ENCODE measurements at places on chromosomes 7 and 10. TPM values are rescaled to one million over a fixed set of nuclear protein-coding genes. Genes with fewer than 3 reads are reported as not detected.

GRCh38 chr7:105831824-105832535 lies 44.4 kb downstream of the ATXN7L1 start:
- DNase-seq, result no peak

DNA sequence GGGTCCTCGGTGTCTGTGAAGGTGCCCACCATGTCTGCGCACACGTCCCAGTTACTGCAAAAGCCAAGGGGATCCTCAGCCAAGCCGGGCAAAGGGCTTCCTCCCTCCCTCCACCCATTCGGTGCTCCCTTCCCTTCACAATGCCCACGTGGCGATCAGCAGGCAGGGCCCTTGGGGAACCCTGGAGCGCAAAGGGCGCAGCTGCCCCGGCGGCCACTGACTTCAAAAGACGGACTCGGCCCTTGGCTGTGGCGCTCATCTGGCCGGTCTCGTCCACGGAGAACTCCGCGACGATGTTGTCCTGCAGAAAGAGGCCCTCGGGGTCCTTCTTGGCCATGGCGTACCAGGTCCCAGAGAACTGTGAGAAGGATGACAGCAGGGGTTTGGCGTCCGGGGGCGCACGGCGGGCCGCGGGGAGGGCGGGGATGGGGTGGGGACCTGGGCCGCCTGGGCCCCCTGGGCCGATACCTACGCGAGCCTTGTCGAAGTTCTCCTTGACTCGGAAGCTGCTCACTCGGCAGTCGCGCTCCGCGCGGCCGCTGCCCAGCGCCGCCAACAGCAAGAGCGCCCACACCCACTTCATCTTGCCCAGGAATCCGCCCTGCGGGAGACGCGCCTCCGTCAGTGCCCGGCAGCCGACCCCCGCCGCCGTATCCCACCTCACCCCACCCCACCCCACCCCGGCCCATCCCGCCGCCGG lies 439 bp downstream of the RBP4 start:
- DNase-seq, result peak; percentile 13

NME8 gene
- polyA plus RNA-seq, result not detected

GALNT11 gene
- 30.1 TPM for polyA plus RNA-seq

GRCh38 chr10:117186832-117187615 lies 10.3 kb upstream of the KCNK18 start:
- DNase-seq, result no peak

SPDYE1 gene
- polyA plus RNA-seq, result 1.6 TPM

GRCh38 chr10:124071141-124071540 lies 22.3 kb downstream of the CHST15 start:
- DNase-seq, result no peak

- no peak for DNase-seq
Observed at GRCh38 chr7:102925976-102926782, 13.4 kb downstream of the LRRC17 start.

DNA sequence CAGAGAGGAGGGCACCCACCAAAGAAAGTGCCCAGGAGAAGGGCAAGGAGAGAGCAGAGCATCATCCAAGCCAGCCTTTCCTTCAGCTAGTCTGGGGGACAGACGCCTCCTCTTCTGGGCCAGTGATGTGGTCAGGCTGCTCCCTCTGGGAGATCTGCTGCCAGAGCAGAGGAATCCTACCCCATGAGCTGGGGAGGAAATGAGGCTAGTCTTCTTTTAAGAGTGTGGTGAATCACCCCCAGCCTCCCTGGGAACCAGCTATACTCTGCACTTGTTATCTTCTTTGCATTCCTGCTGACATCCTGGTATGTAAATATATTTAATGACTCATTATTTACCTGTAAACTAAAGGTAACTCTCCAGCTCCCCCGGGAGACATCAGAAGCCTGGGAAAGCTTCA lies 41.6 kb upstream of the EPHB6 start:
- no peak for DNase-seq

- no peak for DNase-seq
Observed at GRCh38 chr7:118186501-118186900, 2.5 kb downstream of the LSM8 start.

TCERG1L gene
- polyA plus RNA-seq, result 0.22 TPM

DNA sequence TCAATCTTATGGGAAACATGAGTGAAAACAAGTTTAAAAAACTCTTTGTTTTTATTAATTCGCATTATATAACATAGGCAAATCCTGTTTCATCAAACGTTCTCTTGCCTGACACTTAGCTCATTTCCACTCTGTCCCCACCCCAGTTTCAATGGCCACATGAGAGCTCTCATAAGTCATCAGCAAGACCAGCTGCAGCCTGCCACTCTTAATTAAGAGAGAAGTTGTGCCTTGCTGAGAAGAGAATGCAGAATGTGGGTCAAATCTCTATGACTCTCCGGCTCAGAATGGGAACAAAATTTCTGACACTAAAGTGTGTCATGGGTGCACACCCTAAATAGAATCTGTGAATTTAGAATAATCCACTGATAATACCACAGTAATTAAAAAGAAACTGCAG lies 39.6 kb downstream of the ASAH2 start:
- DNase-seq, result no peak

BTBD16 gene
- polyA plus RNA-seq, result 0.13 TPM

DNA sequence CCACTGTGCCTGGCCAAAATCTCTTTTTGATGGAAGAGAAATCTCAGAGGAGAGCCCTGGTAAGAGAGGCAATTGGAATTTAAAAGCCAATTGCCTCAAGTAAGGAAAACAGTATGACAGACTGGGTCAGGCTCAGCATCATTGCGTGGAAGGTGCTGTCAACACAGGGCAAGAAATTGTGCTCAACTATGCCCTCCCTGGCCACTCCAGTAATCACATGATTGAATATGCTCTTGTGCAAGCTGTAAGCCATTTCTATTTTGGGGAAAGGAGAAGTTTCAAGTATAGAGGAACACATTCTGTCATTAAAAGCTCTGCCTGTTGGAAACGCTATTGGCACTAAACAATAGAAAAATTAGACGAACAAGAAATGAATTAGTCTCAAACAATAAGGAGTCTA lies 1127.7 kb downstream of the REEP3 start:
- DNase-seq, result peak; percentile 1

DNA sequence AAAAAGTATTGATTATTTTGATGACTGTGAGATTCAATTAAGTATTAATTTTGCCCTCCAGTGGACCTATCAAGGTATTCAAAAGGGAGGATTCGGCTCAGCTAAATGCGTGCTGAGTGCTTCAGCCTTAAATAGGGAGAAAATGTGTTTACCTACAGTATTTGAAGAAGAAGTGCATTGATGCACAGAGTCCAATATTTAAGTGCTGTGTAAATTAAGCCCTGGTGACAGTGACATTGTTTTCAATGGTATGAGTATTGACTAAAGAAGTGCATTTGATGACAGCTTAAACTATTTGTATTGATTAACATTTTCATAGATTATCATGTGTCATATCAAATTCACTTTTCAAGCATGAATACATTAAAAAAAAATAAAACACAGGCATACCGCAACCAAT lies 106.6 kb downstream of the POU6F2 start:
- no peak for DNase-seq

GRCh38 chr10:102517553-102517952 lies 13.8 kb downstream of the SUFU start:
- DNase-seq, result no peak

GRCh38 chr10:33306701-33307519 lies 27.6 kb downstream of the NRP1 start:
- no peak for DNase-seq

GRCh38 chr10:11874568-11875493 lies 51.7 kb downstream of the PROSER2 start:
- DNase-seq, result no peak

DNA sequence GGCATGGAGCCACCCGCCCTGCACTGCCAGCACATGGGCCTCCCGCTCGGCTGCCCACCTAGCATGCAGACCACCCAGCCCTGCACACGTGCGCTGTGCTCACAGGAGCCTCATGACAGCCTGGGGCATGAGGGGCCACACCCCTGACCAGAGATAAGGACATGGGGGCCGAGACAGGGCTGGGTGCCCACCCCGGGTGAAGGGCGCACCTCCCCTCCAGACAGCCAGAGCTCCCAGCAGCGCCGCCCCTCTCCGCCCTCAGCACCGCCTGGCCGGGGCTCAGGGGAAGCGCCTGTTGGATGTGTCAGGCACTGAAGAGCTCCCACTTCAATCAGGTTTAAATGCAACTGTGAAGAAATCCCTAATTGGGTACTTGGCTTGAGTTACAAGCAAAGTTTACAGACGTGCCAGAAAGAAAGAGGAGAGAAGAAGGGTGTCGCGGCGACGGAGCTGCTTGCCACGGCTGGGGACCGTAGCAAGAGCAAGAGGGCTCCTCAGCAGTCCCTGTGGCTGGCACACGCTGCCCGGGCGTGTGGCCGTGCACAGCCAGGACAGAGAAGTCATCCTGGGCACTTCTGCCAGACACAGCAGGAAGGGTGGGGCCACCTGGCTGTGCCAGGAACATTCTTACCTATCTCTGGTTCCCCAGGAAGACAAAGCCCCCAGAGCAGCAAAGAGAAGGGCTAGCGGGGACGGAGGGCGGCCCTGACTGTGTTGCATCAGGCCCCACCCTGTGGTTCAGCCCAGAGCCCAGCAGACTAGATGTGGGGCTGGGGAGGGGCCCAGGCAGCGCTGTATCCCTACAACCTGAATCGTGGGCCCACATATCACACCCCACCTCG lies 247.4 kb downstream of the ELFN1 start:
- DNase-seq, result no peak

RSBN1L gene
- polyA plus RNA-seq, result 15.9 TPM

DNA sequence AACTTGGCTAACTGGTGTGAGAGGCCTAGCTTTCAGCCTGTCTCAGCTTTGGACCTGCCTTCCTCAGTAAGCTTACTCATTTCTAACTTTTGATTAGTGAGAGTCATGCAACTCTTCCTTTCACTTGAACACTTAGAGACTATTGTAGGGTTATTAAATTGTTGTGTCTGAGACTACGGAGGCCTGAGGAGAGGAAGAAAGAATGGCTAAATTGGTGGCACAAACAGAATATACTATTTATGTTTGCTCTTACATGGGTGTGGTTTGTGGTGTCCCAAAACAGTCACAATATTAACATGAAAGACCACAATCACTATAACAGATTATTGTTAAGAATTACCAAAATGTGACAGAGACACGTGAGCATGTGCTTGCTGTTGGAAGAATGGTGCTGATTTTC lies 82.1 kb downstream of the TRIM24 start:
- DNase-seq, result no peak

- no peak for DNase-seq
Observed at GRCh38 chr7:128672927-128673517, 930 bp downstream of the GARIN1A start.

INTS1 gene
- polyA plus RNA-seq, result 39.5 TPM

ITPRIP gene
- 7.1 TPM for polyA plus RNA-seq

GRCh38 chr7:68474661-68475216 lies 1123.5 kb upstream of the AUTS2 start:
- no peak for DNase-seq

DNA sequence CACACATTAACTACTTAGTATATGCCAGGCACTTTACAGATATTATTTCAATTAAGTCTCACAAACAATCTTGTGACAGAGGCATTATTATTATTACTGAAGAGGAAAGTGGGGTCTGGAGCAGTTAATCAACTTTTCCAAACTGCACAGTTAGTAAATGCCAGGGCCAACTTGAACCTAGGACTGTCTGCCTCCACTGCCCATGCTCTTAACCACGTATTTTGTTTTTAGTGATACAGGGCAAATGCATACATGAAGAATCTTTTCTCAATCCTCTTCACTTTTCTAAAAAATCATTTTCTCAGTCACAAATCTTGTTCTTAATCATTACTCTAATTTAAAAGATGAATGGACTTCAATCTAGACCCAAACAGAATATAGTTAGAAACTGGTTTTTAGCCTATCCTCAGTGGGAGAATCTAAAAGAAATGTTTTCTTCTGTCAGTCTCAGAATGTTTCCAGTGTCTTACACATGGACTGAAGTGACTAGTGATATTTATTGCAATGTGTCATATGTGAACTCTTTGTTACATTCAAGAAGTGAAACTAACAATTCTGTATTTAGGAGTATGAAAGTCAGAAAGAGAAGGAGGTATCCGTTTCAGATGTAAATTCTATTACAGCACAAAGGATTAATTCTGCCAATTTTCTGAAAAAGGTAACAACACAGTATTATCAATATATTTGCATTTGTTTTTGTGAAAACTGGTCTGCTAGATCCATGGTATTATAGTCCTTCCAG lies 55.5 kb upstream of the CCNJ start:
- DNase-seq, result no peak

SPACDR gene
- polyA plus RNA-seq, result 1.7 TPM

- DNase-seq, result no peak
Observed at GRCh38 chr7:12092499-12093130, 118.5 kb upstream of the TMEM106B start.

CALML5 gene
- polyA plus RNA-seq, result not detected

DNA sequence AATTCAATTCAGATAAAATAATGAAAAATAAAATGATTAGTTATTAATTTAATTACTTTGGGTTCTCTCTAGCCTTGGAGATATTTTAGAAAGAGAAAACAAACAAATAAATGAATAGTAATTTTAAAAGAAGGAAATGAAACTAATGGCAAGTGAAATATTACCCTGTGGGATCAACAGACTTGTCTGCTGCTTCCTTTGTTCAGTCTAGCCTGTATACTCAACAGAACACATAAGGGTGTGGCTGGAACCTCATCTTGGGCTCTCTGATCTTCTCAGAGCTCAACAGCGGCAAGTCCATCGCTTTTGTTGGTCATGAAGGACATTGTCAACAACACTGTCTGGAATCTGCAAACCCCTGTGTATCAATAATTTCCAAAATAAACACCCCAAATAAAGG lies 904.9 kb downstream of the IPMK start:
- DNase-seq, result no peak

DNA sequence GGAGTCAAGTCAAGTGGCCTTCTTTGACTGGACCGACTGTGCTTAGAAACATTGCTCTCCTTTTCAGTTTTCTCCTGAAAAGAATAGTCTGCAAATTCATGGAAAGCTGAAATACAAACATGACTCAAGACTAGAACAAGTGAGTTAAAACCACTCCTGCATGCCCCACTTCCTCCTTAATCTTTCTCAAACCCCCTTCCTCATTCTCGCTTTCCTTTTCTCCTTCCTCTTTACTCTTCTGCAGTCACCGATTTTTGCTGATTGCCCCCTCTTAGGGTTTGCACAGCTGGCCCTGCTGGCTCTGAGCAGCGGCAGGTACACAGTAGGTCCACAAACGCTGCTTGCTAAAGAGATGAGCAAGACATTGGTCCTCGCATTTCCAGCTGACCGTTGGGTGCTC lies 34.8 kb upstream of the MKI67 start:
- DNase-seq, result no peak

COMTD1 gene
- polyA plus RNA-seq, result 6.5 TPM

DNA sequence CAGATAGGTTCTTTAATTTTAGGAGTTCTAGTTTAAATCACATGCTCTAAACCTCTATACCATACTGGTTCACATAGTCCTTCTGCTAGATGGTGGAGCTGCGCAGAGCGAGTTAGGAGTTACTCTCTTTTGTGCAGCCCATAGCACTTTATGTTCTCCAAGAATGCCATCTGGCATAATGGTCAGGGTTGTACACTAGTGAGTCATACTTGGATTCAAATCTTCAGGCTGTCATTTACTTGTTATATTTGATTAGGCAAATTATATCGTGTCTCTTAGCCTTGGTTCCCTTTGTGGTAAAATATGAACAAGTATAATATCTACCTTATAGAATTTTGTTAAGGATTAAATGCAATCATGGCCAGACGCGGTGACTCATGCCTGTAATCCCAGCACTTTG lies 1078.3 kb downstream of the NRG3 start:
- no peak for DNase-seq

- no peak for DNase-seq
Observed at GRCh38 chr7:105664816-105665525, 83.7 kb upstream of the EFCAB10 start.

- DNase-seq, result no peak
Observed at GRCh38 chr10:49746626-49747302, 15.4 kb downstream of the OGDHL start.

TECPR1 gene
- polyA plus RNA-seq, result 28.6 TPM

- no peak for DNase-seq
Observed at GRCh38 chr10:688312-689120, 952 bp downstream of the DIP2C start.
